ENCODE measurements at places on chromosomes 7 and 10.

DNA sequence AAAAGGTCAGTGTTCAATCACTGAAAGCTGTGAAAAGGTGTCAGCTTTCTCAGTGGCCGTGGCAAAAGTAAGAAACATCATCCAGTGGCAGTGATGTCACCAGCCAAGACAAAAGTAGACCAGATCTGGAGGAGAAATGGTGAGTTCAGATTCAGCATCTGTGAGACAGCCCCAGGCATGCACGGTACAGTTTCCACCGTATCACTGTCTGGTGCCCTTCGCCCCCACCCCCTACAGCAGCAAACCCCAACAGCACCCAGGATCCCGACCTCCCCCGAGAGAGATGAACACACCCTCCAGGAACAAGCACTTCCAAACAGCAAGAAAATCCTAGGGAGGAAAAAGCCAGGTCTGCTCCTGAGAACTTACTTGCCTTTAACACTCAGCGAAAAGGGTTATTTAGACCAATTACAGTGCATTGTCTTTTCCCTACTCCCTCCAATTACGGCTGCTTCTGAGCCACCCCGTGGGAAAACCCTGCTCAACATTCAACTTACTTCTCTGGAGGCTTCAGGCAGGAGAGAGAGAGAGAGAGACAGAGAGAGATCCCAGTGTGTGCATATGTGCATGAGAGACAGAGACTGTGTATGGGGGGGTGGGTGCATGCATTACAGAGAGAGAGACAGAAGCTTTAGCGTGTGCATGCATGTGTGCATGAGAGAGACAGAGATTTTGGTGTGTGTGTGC, 189.6 kb downstream of the GRID1 start:
- no peak for DNase-seq

DNA sequence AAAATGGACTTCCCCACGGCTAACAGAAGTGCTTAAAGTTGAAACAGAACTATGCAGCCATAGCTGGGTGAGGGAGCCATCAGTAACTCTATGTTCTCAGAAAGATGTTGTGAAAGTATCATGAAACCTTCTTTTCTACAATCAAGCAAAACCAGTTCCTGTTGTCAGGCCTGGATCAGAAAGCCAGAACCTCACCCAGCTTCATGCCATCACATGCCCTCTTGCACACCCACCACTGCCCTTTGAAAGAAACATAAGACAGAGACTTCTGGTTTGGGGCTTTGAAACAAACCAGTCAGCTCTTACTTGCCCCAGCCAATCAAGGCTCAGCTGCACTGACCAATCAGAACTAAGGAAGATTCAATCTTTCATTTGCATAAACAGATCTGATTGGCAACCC, 230.8 kb upstream of the FERD3L start:
- DNase-seq = no peak

DNA sequence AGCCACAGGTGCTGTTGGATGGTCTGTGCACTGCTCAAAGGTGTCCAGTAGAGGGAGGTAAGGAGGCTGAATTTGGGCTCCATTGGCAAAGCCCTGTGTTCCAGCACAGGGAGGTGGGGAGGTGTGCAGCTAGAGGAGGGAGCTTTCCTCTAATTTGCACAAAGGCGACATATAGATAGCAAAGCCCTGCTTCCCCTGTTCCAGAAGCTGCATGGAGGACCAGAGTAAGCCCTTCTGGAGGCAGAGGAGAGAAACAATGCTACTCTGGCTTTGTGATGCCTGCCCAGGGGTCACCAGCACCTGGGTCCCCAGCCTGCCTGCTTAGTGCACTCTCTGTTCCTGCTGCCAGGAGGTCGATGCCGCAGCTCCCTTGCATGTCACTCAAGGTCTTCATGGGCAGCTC, 3.4 kb upstream of the ARHGAP22 start:
- DNase-seq = no peak

GRCh38 chr7:70487428-70487827, 644.5 kb upstream of the GALNT17 start:
- DNase-seq = no peak

DNA sequence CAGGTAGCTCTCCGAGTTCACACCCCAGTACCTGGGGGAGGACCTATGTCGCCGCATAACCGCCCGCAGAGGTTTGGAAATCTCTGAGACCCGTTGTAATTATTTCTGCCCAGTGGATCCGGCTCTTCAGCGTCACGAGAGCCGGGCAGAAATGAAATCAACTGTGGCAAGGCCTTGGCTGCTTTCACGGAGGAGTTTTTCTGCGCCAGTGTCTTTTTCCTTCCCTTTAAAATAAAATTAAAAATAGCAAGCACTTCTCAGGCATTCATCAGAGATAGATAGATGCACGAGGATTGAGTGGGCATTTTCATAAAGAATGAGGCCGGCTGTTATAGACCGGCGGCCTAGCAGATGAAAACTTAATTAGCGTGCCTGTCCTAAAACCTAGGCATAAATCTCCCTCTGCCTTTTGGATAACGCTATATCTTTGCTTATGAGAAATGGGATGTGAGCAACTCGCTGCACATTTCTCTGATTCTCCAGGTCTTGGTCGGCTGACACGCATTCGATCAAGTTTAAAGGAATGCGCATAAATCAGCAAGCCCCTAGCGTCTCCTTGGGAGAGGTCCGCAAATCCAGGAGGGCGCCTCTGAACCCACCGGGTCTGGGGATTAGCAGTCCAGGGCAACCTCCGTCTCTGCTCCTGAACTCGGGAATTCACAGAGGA, 6.4 kb downstream of the HOXA13 start:
- no peak for DNase-seq

GRCh38 chr10:26779176-26779860, 81.4 kb downstream of the ABI1 start:
- no peak for DNase-seq

DNA sequence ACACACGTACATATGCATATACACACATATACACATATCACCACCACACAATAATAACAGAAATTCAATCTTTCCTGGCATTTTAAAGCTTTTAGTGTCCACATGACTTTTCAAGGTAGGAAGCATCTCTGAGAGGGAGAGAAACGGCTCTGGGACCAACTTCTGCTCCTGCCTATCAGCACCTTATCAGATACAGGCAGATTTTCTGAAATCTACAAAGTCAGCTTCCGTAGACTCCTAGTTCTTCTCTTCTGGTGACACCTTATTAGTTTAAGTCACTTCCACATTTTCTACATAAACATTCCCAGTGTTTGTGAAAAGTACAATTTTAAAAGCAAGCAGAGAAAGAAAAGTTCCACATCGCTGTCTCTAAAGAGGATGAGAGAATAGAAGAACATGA, 74.5 kb downstream of the ZNF22 start:
- no peak for DNase-seq

DNA sequence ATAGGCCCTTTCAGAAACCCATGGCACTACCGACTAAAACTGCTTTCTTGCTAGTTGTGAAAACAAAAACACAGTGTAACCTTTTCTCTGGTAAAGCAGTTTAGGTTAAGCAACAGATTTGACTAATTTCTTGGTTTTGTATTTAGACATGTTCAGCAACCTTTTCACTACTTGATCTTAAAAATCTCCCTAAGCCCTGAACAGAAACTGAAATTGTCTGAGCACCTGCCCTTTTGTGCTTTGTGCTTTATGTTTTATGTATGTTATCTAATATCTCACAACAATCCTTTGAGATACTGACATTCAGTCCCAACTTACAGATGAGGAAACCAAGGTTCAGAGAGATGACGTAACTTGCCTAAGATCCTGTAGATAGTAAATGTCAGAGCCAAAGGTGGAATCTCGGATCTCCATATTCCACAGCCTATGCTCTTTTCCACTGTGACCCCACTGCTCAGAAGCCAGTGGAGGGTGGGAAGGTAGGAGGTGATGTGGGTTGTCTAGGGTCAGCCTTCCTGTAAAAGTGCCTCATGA, 146.6 kb downstream of the LCOR start:
- no peak for DNase-seq

DNA sequence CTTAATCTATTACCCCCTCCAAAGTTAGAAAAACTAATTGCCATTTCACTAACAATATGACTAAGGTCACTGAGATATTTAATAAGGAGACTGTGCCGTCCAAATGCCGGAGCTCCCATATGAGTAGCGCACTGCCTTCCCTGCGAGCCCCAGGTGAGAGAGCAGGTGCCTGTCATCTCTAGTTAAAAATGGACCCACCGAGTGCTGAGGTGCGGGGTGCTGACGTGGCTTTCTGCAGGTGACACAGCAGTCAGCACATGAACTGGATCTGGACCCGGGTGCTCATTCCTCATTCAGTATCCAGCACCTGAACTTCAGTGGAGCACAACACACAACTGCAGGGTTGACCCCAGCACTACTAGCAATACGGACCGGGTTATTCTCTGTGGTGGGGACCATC, 138.0 kb upstream of the NPS start:
- DNase-seq = no peak

DNA sequence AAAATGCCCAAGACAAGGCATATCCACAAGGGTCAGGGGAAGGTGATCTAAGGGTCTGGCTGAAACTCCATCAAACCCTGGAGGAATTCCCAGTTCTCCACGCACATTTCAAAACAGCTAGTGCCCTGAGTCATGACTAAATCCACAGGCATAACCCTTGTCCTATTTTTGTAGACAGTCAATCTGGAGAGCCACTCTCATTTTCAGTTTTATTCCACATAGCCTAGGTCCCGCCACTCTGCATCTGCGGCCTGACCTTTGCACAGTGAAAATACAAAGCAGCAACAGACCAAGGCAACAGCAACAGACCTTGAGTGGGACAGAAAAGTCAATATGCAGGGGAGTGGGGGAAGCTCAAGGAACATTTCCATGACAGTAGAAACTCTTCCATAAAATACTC, 201.4 kb upstream of the NPVF start:
- no peak for DNase-seq

DNA sequence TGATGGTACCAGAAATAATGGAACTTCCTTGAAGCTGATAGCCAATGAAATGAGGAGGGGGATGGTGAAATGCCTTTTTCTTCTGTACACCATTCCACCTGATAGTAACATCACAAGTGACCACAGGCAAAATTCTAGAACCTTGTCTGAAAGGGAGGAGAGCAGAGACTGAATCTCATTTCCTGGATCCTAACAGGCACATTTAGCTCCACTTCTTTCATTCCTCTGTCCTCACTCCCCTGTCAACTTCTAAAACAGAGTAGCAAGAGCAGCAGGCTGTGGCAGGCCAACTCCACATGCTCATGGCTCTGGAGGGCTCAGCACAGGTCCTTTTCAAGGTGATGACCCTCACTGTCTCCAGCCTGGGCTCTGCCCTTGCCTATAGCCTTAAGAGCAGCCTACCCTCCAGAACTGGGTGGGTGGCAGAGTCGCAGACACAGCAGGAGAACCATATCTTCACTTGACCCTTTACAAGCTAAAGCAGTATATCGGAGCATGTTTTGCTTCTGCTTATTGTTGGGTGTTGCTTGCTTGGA, at the start of gene LRRC18:
Gene LRRC18 (minus strand): TSS at position 51 of the 536 bp plus-strand sequence. CDS start 25,685 bp downstream, outside the sequence.
- no peak for DNase-seq

DNA sequence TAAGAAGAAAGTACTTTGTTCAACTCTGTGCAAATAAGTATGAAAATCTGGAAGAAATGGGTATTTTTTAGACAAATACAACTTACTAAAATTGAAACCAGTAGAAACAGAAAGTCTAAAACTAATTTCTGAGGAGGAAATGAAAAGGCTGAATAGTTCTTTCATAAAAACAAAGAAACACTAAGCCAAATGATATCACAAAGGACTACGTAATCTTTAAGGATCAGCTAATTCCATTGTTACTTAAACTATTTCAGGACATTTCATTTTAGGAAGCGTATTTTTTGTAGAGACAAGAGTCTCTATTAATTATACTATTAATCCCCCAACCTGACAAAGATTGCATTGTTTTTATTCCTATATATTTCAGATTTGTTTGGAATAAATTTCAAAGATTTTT, 11.2 kb upstream of the CCSER2 start:
- DNase-seq = no peak

GRCh38 chr10:129702605-129703004, 235.6 kb downstream of the MGMT start:
- DNase-seq = no peak

DNA sequence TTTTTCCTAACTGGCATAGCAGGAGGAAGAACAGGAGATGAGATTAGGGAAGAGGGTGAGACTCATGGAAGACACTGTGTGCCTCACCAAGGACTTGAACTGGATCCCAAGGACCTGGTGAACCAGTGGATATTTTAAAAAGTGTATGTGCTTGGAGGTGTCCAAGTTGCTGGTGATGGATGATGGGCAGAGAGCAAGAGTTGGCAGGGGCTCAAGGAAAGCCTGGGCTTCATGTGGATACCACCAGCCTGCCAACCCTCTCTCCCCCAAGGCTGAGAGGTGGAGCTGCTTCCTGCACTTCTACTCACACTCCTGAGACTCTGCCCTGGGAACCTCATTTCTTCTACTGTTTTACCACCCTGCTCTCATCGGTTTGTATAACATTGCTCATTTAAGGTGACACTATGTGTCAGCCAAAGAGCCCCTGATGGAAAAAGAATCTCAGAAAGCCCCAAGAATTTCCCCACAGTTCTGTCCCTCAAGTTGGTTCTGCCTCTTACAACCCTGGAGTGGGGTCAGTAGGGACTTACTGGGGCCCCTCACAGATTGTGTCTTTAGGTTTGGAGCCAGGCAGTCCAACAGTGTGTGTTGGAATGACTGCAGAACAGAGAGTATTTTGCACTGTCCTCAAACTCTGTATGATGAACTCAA, 56.2 kb upstream of the PDCD4 start:
- no peak for DNase-seq

DNA sequence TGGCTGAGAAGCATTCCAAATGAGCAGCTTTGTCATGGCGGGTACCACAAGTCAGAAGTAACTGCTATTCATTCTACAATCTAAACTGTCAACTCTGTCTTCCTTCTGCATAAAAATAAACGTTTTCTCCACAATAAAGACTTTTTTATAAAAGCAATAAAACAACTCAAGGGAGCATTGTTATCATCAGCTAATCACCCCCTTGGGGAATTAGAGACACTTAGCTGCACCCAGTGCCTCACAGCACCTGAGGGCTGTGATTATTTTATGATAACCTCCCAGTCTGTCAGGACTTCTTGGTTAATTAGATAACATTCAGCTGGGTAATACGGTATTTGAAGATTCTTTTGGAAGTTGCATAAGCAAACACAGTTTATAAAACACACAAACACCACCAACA, 155.6 kb downstream of the PPP1R3A start:
- no peak for DNase-seq

GRCh38 chr7:108093851-108094331, 36.3 kb downstream of the LAMB4 start:
- no peak for DNase-seq

- no peak for DNase-seq
Observed at GRCh38 chr7:96181174-96181573, 140.7 kb downstream of the SLC25A13 start.

- DNase-seq = no peak
Observed at GRCh38 chr10:69962746-69963135, 89.9 kb upstream of the MACROH2A2 start.

DNA sequence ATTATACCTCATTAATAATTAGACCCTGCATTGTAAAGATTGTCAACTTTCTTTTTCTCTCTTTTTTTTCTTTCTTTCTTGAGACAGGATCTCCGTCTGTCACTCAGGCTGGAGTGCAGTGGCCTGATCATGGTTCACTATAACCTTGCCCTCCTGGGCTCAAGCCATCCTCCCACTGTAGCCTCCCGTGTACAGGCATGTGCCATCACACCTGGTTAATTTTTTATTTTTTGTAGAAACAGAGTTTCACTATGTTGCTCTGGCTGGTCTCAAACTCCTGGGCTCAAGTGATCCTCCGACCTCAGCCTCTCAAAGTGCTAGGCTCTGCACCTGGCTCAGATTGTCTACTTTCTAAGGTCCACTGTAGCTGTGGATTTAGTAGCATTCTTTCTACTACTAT, 50.7 kb downstream of the MDFIC start:
- no peak for DNase-seq

GRCh38 chr10:52609626-52610240, 162.9 kb downstream of the MBL2 start:
- no peak for DNase-seq

GRCh38 chr10:10869592-10869991, 148.1 kb upstream of the CELF2 start:
- no peak for DNase-seq

All from brain pericyte (primary cell).